Fibroblast of lung (primary cell): ENCODE measurements at places on chromosomes 13 and 19. TPM values are rescaled to one million over a fixed set of nuclear protein-coding genes. Genes with fewer than 3 reads are reported as not detected.

Gene RDH13
- 6.9 and 8.5 TPM in 2 replicates for total RNA-seq

Gene PSMC4
- 65.2 and 75.1 TPM in 2 replicates for total RNA-seq

Gene ADAMTSL5
- total RNA-seq = 1.5 and 3.1 TPM in 2 replicates

Gene LIM2
- total RNA-seq = not detected in 2 replicates

Gene PTH2
- total RNA-seq = not detected in 2 replicates

Gene PPP5C
- total RNA-seq = 35.2 and 46.9 TPM in 2 replicates

Gene ZNF135
- total RNA-seq = 6.2 and 11.2 TPM in 2 replicates

Gene WDR88
- under 0.01 TPM in 1 of 2 replicates, not detected in the other for total RNA-seq

Gene GSK3A
- 8.7 and 11.6 TPM in 2 replicates for total RNA-seq

Gene SSC5D
- 19.3 and 19.7 TPM in 2 replicates for total RNA-seq

Gene FGF21
- not detected in 2 replicates for total RNA-seq

Gene FREM2
- under 0.01 TPM in 1 of 2 replicates, not detected in the other for total RNA-seq

DNA sequence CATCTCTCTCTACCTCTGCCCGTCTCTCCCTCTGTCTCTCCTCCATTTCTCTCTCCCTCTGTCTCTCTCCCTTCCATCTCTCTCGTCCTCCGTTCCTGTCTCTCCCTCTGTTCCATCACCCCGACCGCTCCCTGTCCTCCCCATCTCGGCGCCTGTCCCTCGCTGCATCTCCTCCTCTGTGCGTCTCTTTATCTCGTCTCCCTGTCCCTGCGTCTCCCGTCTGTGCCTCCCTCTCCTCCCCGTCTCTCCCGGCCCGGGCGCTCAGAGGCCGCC lies 4.6 kb downstream of the GRIN2D start:
- H3K4me3 ChIP-seq = no peak overlapping the region
- H3K27ac ChIP-seq = no peak overlapping the region
- no peaks in the 10 kb centered on the region for H3K4me1 ChIP-seq

- no peak overlapping the region for H3K4me3 ChIP-seq
- H3K27ac ChIP-seq = no peak overlapping the region
- no peak for DNase-seq
Measured at GRCh38 chr19:49749055-49749716, 13.9 kb downstream of the TSKS start.

- H3K4me1 ChIP-seq = no peaks in the 10 kb centered on the region
- peak overlapping the region; percentile 47 for H3K4me3 ChIP-seq
- no peaks in the 10 kb centered on the region for H3K27me3 ChIP-seq
- no peaks in the 10 kb centered on the region for H3K36me3 ChIP-seq
- no peak overlapping the region for H3K27ac ChIP-seq
Measured at GRCh38 chr13:72536714-72537394, 190.6 kb downstream of the MZT1 start.

GRCh38 chr13:76848596-76848995 lies 37.6 kb downstream of the KCTD12 start:
- no peak overlapping the region for H3K27ac ChIP-seq
- H3K27me3 ChIP-seq = no peaks in the 10 kb centered on the region
- H3K4me3 ChIP-seq = no peak overlapping the region
- no peaks in the 10 kb centered on the region for H3K36me3 ChIP-seq
- H3K4me1 ChIP-seq = peaks cover 3% of the 10 kb centered on the region

GRCh38 chr13:80717776-80718175 lies 376.9 kb upstream of the SPRY2 start:
- no peaks in the 10 kb centered on the region for H3K36me3 ChIP-seq
- H3K4me3 ChIP-seq = no peak overlapping the region
- no peaks in the 10 kb centered on the region for H3K4me1 ChIP-seq
- no peak overlapping the region for H3K27ac ChIP-seq
- H3K27me3 ChIP-seq = no peaks in the 10 kb centered on the region

GRCh38 chr13:84566780-84567179 lies 684.5 kb upstream of the SLITRK1 start:
- H3K36me3 ChIP-seq = no peaks in the 10 kb centered on the region
- no peak overlapping the region for H3K27ac ChIP-seq
- no peaks in the 10 kb centered on the region for H3K4me1 ChIP-seq
- no peak for DNase-seq
- no peaks in the 10 kb centered on the region for H3K27me3 ChIP-seq

GRCh38 chr13:60329221-60329923 lies 67.6 kb upstream of the TDRD3 start:
- no peak overlapping the region for H3K4me3 ChIP-seq
- peak; percentile 32 for DNase-seq
- H3K4me1 ChIP-seq = no peaks in the 10 kb centered on the region
- no peaks in the 10 kb centered on the region for H3K36me3 ChIP-seq
- H3K27ac ChIP-seq = no peak overlapping the region

- no peak overlapping the region for H3K4me3 ChIP-seq
- no peak for DNase-seq
- no peaks in the 10 kb centered on the region for H3K36me3 ChIP-seq
Measured at GRCh38 chr13:41490371-41491015, 33.1 kb downstream of the RGCC start.

DNA sequence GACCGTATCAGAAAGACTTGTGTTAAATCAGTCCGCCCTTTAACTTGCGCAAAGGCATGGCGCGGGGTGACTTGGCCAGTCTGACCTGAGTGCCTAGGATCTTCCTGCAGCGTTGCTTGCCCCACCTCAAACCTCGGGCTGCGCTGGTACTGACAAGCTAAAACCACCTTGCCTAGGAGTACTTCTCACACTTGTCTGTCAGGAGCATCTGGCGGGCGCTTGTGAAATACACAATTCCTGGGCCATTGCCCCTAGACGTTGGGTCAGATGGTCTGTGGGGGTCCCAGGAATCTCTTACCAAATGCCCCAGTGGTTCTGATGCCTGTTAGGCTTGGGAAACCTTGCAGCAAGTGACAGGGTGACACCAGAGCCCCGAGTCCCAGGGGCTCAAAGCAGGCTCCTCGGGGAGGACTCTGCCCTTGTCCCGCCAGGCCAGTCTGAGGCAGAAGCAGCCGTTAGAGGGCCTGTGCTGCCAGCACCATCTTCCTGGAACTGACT lies 12.9 kb downstream of the CEBPG start:
- H3K4me1 ChIP-seq = peaks cover 2% of the 10 kb centered on the region
- no peaks in the 10 kb centered on the region for H3K27me3 ChIP-seq
- no peak overlapping the region for H3K27ac ChIP-seq

DNA sequence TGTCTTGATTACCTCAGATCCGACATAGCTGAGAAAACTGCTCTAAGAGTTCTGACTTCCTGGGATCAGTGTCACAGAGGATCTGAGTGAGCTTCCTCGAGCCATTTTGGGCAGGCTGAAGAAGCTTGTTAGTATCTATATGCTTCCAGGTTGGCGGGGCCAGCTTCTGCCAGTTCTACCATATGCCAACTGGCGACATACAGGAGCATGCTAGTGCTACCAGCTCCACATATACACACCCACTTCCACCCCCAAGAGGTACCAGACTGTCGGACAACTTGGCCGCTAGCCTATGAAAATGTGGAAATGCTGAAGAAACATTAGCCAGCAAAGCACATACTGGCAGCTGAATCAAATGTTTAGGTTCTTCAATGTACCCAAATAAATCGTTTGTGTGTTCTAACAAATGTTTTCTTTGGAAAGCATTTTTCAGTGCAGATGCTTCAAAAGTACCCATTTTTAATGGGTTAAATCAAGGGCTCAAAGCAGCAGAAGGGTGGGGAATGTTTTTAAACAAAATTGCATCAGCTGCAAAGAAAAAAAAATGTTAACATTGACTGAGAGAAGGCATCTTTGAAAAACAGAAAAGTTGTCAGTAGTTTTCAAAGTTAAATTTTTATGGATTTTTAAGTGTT lies 163.7 kb downstream of the KLF12 start:
- H3K27me3 ChIP-seq = no peaks in the 10 kb centered on the region
- H3K27ac ChIP-seq = no peak overlapping the region
- H3K36me3 ChIP-seq = no peaks in the 10 kb centered on the region
- no peaks in the 10 kb centered on the region for H3K4me1 ChIP-seq
- no peak overlapping the region for H3K4me3 ChIP-seq
- DNase-seq = no peak

- DNase-seq = peak; percentile 81
- H3K27ac ChIP-seq = no peak overlapping the region
- no peaks in the 10 kb centered on the region for H3K4me1 ChIP-seq
- H3K27me3 ChIP-seq = no peaks in the 10 kb centered on the region
Measured at GRCh38 chr19:33110137-33110910, 21.6 kb upstream of the WDR88 start.

- H3K27ac ChIP-seq = peak overlapping the region; percentile 45
- H3K4me3 ChIP-seq = no peak overlapping the region
- peaks cover 17% of the 10 kb centered on the region for H3K36me3 ChIP-seq
- peaks cover 20% of the 10 kb centered on the region for H3K4me1 ChIP-seq
Measured at GRCh38 chr19:1017115-1017905, 3.6 kb downstream of the TMEM259 start.

GRCh38 chr19:9966448-9966847 lies 30.1 kb upstream of the OLFM2 start:
- no peaks in the 10 kb centered on the region for H3K27me3 ChIP-seq
- DNase-seq = no peak
- H3K27ac ChIP-seq = no peak overlapping the region
- no peak overlapping the region for H3K4me3 ChIP-seq
- H3K36me3 ChIP-seq = peaks cover 2% of the 10 kb centered on the region

DNA sequence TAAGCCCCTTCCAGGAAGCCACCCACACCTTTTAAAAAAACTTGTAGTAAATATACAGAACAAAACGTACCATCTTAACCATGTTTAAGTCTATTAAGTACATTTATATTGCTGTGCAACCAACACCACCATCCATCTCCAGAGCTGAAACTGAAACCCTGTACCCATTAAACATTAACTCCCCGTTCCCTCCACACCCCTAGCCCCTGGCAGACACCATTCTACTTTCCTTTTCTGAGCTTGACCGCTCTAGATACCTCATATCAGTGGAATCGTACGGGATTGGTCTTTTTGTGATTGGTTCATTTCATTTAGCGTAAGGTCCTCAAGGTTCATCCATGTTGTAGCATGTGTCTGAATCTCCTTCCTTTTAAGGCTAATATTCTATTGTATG lies 13.0 kb upstream of the SPATA13 start:
- no peaks in the 10 kb centered on the region for H3K36me3 ChIP-seq
- no peak overlapping the region for H3K4me3 ChIP-seq
- no peaks in the 10 kb centered on the region for H3K27me3 ChIP-seq
- DNase-seq = no peak
- H3K27ac ChIP-seq = no peak overlapping the region

DNA sequence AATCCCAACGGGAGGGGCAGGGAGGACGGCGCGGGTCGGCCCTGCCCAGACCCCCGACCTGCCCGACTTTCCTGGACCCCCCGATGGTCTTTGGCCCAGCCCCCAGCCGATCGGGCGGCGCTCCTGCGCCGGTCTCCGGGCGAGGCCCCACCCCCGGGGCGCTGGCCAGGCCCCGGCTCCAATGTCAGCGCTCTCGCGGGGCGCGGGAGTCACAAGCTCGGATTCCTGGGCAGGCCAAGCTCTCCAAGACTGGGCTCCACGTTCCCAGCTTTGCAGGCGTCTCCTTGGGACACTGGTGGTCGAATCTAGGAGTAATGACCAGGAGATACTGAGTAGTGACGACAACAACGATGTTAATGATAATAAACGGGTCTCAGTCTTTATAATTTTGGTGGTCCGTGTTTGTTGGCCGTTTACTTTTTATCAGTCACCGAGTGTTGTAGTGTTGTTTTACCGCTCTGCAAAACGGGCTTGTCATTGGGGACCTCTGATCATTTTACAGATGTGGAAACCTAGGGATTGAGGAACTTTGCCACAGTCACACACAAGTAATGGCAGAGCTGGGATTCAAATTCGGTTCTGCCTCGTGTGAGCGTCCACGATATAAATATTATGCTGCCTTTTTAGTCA lies 545 bp downstream of the RAD23A start:
- H3K27me3 ChIP-seq = no peaks in the 10 kb centered on the region
- H3K36me3 ChIP-seq = peaks cover 43% of the 10 kb centered on the region
- H3K27ac ChIP-seq = peak overlapping the region; percentile 89
- H3K4me1 ChIP-seq = peaks cover 11% of the 10 kb centered on the region
- peak; percentile 84 for DNase-seq

GRCh38 chr13:113451951-113452421 lies 1.3 kb downstream of the ADPRHL1 start:
- H3K36me3 ChIP-seq = peaks cover 12% of the 10 kb centered on the region
- H3K4me3 ChIP-seq = no peak overlapping the region
- H3K27me3 ChIP-seq = no peaks in the 10 kb centered on the region
- H3K27ac ChIP-seq = no peak overlapping the region
- no peaks in the 10 kb centered on the region for H3K4me1 ChIP-seq
- no peak for DNase-seq

DNA sequence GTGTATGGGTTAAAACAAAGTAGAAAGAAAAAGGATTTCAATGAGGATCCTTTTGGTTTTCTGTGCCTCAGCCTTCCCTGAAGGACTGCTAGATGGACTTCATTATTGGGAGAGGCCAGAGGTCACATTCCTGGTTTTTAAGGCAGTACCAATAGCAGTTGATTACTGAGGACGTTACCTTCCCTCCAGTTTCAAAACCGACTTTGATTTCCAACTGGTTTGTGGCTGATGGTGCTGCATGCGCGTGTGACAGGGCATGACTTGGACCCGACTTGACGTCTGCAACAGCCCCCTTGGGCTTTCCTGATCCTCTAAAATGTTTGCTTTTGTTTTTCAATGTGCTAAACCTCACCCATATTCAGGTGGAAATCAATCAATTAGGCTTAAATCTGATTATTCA lies 314.3 kb upstream of the ARGLU1 start:
- H3K4me3 ChIP-seq = no peak overlapping the region
- H3K36me3 ChIP-seq = no peaks in the 10 kb centered on the region
- H3K27me3 ChIP-seq = no peaks in the 10 kb centered on the region
- DNase-seq = no peak

DNA sequence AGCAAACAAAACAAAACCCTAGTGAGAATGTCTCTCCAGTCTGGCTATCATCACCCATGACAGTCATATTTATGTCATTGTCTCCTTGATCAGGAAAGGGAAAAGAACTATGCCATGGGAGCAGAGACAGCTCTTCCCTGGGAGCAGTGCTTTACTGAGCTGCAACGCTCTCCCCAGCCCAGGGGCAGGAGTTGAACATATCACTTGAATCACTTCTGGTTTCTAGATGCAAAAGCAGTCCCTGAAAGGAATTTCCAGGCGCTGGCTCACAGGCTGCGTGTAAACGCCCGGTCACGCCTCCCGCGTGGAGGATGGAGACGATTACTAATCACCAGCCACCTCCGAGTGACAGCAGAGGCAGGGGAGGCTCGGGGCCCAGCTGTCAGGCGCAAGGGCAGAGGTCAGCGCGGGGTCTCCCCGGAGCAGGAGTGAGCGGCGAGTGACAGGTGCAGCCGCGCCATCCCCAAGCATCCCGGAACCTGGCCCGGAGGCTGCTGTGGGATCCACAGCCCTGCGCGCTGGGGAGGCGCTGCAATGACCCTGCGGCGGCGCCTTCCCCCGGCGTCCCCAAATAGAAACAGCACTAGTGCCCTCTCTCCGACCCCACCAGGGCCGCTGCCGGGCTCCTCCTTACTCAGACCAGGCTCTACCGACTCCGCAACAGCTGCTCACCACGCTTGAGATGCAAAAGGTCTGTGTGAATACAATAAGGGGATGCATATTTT lies 23.5 kb upstream of the DCLK1 start:
- H3K36me3 ChIP-seq = no peaks in the 10 kb centered on the region
- no peaks in the 10 kb centered on the region for H3K4me1 ChIP-seq
- no peak overlapping the region for H3K27ac ChIP-seq
- no peaks in the 10 kb centered on the region for H3K27me3 ChIP-seq

- H3K36me3 ChIP-seq = peaks cover 9% of the 10 kb centered on the region
- DNase-seq = no peak
- no peak overlapping the region for H3K4me3 ChIP-seq
- no peak overlapping the region for H3K27ac ChIP-seq
Measured at GRCh38 chr19:3114018-3114726, 20.0 kb downstream of the GNA11 start.

GRCh38 chr19:5041913-5042187 lies 72.9 kb downstream of the KDM4B start:
- H3K27ac ChIP-seq = no peak overlapping the region
- H3K4me1 ChIP-seq = peaks cover 3% of the 10 kb centered on the region
- no peak for DNase-seq
- no peak overlapping the region for H3K4me3 ChIP-seq
- H3K27me3 ChIP-seq = no peaks in the 10 kb centered on the region
